ENCODE measurements at places on chromosomes 1 and 21.

DNA sequence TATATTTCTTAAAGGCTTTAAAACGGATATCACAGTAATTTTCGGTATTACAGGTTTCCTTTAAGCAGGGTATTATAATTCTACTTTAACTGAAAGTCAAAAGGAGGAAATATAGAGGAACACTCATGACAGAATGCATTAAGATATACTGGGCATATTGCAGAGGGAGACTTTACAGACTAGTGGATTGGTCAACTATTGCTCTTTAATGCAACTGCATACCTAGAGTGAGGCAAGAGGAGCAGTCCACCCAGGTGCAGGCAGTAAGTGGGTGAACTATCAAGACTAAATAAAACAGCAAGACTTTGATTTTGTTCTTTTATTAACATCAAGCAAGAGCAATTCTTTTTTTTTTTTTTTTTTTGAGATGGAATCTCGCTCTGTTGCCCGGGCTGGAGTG lies 10.5 kb downstream of the SCAF4 start:
- no peak for DNase-seq

- DNase-seq, result no peak
Observed at GRCh38 chr21:39525601-39526000, 73.8 kb downstream of the SH3BGR start.

GRCh38 chr21:42187976-42188653 lies 30.8 kb upstream of the ABCG1 start:
- DNase-seq, result no peak

- no peak for DNase-seq
Observed at GRCh38 chr1:226645279-226645976, 93.7 kb downstream of the ITPKB start.

- DNase-seq, result no peak
Observed at GRCh38 chr1:238341395-238341794, 450.7 kb upstream of the ZP4 start.
